ENCODE measurements at places on chromosomes 4 and X. TPM values are rescaled to one million over a fixed set of nuclear protein-coding genes. Genes with fewer than 3 reads are reported as not detected.

ERAS gene
- not detected for total RNA-seq

PABPC1L2B gene
- total RNA-seq = not detected

DNA sequence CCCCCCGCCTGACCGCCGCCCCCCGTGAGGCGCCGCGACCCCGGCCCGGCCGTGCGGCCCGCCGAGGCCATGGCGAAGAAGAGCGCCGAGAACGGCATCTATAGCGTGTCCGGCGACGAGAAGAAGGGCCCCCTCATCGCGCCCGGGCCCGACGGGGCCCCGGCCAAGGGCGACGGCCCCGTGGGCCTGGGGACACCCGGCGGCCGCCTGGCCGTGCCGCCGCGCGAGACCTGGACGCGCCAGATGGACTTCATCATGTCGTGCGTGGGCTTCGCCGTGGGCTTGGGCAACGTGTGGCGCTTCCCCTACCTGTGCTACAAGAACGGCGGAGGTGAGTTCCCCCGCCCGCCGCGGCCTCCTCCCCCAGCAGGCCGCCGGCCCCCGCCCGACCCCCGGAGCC lies 780 bp downstream of the SLC6A8 start:
- DNase-seq = no peak

CABS1 gene
- total RNA-seq = not detected

- peak; percentile 52 for DNase-seq
These were observed 60.2 kb upstream of the PGAM4 start for GRCh38 chrX:78029663-78030062.

CXCL6 gene
- total RNA-seq = 2.3 TPM
